Tibial nerve (tissue), 4 donors: ENCODE measurements at places on chromosomes 1 and 21. TPM values are rescaled to one million over a fixed set of nuclear protein-coding genes. Genes with fewer than 3 reads are reported as not detected.

GRCh38 chr21:46179708-46180078, 4.6 kb downstream of the SPATC1L start:
- no peak overlapping the region for H3K4me3 ChIP-seq
- no peaks in the 10 kb centered on the region for H3K27me3 ChIP-seq
- H3K27ac ChIP-seq: no peak overlapping the region
- DNase-seq: no peak
- no peaks in the 10 kb centered on the region for H3K4me1 ChIP-seq

DNA sequence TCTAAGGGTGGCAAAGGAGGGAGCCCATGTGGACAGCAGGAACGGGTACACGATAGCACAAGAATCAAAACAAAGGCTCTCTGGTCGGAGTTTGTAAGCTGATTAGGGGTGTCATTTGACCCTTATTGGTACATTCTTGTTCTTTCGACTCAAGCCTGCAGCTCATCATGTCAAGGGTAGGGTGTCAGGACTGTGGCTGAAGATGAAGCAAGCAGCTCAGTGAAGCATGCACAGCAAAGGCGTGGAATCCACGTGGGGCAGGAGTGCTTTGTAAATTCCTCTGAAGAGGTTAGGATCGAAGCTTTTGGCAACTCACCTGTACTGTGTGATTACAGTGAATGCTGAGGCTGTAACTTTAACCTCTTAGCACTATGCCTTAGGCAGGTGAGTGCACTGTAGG, 4.7 kb upstream of the ABCB10 start:
- no peaks in the 10 kb centered on the region for H3K27me3 ChIP-seq
- H3K4me3 ChIP-seq: no peak overlapping the region
- no peaks in the 10 kb centered on the region for H3K36me3 ChIP-seq
- H3K27ac ChIP-seq: peak overlapping the region; percentile 38
- no peaks in the 10 kb centered on the region for H3K4me1 ChIP-seq

Gene C8A
- total RNA-seq: not detected

- no peak overlapping the region for H3K27ac ChIP-seq
- no peaks in the 10 kb centered on the region for H3K4me1 ChIP-seq
- no peak for DNase-seq
- H3K27me3 ChIP-seq: no peaks in the 10 kb centered on the region
These were observed 301.1 kb downstream of the MATN1 start for GRCh38 chr1:30422251-30422650.

Gene RNU1-2
- under 0.01 TPM for total RNA-seq

DNA sequence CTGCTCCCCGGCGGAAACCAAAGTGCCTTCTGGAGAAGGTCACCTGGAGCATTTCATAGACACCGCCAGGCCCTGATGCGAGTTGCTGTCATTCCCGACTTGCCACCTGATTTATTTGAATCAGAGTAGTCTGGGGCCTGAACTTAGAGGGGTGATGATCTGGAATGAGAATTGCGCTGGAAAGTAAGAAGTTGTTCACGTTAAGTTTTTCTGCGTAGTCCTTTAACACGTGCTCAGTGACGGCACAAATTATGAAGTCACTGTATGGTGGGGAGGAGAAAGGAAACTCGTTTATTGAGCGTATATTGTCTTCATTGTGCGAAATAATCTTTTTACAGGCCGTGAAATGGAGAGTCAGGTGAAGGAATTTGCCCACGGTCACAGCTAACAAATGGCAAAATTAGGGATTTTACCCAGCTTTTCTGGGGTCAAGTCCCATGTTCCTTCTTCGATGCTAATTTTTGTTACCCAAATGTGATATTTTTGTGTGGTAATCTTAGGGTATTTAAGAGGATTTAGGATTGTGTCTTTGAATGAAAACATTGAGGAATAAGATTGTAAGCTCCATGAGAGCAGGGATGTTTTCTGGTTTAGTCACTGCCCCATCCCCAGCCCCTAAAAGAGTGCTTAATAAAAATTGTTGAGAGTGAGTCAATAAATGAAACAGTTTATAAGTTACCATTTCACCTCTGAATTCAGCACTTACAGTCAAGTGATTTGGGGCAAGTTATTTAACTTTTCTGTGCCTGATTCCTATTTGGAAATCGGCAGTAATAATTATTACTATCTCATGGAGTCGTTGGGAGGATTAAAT, 46.4 kb upstream of the NBL1 start:
- no peak for DNase-seq
- H3K36me3 ChIP-seq: no peaks in the 10 kb centered on the region
- H3K27me3 ChIP-seq: no peaks in the 10 kb centered on the region
- H3K4me1 ChIP-seq: no peaks in the 10 kb centered on the region

GRCh38 chr1:51284487-51284954, 45.8 kb downstream of the TTC39A start:
- H3K27ac ChIP-seq: no peak overlapping the region
- no peaks in the 10 kb centered on the region for H3K27me3 ChIP-seq
- H3K4me1 ChIP-seq: no peaks in the 10 kb centered on the region
- DNase-seq: no peak
- H3K4me3 ChIP-seq: no peak overlapping the region

DNA sequence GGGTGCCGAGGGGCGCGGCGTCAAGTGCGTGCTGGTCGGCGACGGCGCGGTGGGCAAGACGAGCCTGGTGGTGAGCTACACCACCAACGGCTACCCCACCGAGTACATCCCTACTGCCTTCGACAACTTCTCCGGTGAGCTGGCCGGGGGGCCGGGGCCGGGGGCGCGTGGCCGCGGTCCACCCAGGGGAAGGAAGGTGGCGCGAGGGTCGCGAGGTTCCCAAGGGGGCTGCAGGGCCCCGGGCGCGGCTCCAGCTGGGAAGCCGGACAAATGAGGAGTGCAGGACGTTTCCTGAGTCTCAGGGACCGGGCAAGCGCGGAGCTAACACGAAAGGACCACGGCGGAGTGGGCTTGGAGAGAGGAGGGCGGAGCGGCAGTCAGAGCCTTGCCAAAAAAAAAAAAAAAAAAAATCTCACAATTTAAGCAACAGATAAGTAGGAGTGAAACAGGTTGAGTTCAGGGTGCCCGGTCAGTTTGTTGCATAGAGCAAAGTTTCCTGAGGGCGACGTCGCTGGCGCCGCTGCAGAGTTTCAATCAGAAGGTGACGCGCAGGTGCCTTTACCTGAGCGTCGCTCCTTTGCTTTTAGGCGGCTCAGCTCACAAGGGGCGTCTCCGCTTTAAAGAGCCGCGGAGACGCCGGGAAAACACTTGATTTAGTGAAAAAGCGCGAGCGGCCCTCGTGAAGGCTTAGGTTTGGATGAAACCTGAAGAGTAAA, 750 bp downstream of the RHOU start:
- no peaks in the 10 kb centered on the region for H3K27me3 ChIP-seq
- peak overlapping the region; percentile 95 for H3K4me3 ChIP-seq
- peak; percentile 25 for DNase-seq
- peak overlapping the region; percentile 95 for H3K27ac ChIP-seq
- no peaks in the 10 kb centered on the region for H3K36me3 ChIP-seq
- H3K4me1 ChIP-seq: peaks cover 22% of the 10 kb centered on the region

Gene FAM131C
- not detected for total RNA-seq

Gene CLDN17
- not detected for total RNA-seq

Gene DNAJC28
- total RNA-seq: 0.66 TPM

GRCh38 chr1:184931566-184931965, 42.7 kb downstream of the NIBAN1 start:
- H3K36me3 ChIP-seq: no peaks in the 10 kb centered on the region
- H3K4me3 ChIP-seq: no peak overlapping the region
- peaks cover 3% of the 10 kb centered on the region for H3K4me1 ChIP-seq
- no peak overlapping the region for H3K27ac ChIP-seq

Gene RAB3B
- under 0.01 TPM for total RNA-seq

Gene NAV1
- 32.9 TPM for total RNA-seq

Gene CLCA4
- not detected for total RNA-seq

GRCh38 chr1:30765556-30766434, 8.2 kb upstream of the LAPTM5 start:
- H3K27me3 ChIP-seq: no peaks in the 10 kb centered on the region
- H3K27ac ChIP-seq: no peak overlapping the region
- H3K4me1 ChIP-seq: no peaks in the 10 kb centered on the region
- no peak for DNase-seq
- H3K4me3 ChIP-seq: no peak overlapping the region
- no peaks in the 10 kb centered on the region for H3K36me3 ChIP-seq

- no peaks in the 10 kb centered on the region for H3K36me3 ChIP-seq
- H3K27me3 ChIP-seq: no peaks in the 10 kb centered on the region
- H3K4me1 ChIP-seq: no peaks in the 10 kb centered on the region
- no peak for DNase-seq
- H3K4me3 ChIP-seq: no peak overlapping the region
These were observed 143.6 kb upstream of the CD34 start for GRCh38 chr1:208054485-208054884.
